ENCODE measurements at places on chromosomes 4 and X.

- no peak for DNase-seq
These were observed 32.2 kb upstream of the PPARGC1A start for GRCh38 chr4:23922013-23922412.

DNA sequence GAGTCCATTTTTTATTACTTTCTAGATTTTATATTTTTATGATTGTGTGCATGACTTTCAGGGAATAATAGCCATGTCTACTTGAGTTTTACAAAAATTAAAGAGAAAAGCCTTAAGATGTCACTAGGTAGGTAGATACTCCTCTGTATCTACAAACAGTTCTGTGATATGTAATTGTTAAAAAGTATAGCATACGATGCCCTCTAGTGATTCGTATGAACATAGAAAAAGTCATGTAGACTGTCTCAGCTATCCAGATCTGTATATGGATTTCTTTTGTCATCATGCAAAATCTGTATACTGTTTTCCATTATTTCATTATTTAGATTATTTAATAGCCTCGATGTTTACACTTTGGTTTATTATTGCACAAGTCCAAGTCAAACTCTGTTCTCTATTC is 856.6 kb downstream of the CENPC start:
- DNase-seq = no peak

GRCh38 chrX:82219129-82219528 is 1017.2 kb downstream of the SH3BGRL start:
- no peak for DNase-seq

- no peak for DNase-seq
These were observed 176.1 kb upstream of the PSAPL1 start for GRCh38 chr4:7610841-7611240.

DNA sequence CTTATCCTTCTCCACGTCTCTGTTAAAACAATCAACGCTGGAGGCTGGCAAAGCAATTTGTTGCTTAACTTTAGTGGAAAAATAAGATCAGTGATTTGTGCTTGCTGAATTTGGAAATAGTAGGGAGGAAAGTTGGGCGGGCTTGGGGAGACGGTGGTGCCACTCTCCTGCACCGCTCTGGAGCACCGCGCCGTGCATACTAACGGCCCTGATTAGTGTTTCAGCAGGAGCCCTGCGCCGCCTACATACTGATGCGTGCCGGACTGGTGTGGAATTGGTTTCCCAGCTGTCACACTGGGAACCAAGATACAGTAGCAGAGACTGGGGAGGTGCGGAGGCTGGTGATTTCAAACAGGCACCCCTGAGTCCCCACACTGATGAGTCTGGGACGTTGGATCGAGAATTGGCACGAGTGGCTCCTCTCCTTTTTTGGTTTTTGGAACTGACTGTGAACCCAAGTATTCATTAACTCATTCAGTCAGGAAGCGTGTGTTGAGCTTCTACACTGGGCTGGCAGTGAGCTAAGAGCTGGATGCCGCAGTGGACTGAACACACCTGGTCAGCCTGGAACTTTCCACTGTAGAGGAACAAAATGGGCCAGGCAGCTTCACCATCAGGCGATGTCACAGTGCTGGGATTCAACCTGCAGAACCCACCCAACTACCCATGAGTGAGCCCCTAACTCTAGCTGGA is 29.0 kb upstream of the PSAPL1 start:
- DNase-seq = no peak

GRCh38 chr4:136934601-136935000 is 597.7 kb downstream of the PCDH18 start:
- no peak for DNase-seq

GRCh38 chr4:59565836-59566235 is 1634.3 kb upstream of the ADGRL3 start:
- no peak for DNase-seq

DNA sequence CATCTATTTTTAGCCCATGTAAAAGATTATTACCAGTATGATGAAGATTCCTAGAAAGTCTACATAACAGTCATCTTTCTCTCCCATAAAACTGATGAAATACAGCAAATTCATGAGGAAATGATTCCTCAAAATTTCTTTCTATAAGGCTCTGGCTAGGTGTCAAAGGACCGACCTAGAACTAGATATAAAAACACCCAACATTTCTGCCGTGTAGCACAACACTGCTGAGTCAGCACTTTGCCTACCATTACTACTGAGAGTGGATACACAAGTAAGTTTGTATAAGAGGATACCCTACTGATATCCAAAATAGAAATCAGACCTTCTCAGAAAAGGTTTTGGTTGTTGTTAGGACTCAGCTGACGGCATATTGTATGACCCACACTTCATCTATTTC is 24.7 kb downstream of the TMEM47 start:
- no peak for DNase-seq

- no peak for DNase-seq
These were observed 219.4 kb upstream of the ZC4H2 start for GRCh38 chrX:65195621-65196020.

- no peak for DNase-seq
These were observed 37.7 kb upstream of the MTNR1A start for GRCh38 chr4:186592966-186593586.

DNA sequence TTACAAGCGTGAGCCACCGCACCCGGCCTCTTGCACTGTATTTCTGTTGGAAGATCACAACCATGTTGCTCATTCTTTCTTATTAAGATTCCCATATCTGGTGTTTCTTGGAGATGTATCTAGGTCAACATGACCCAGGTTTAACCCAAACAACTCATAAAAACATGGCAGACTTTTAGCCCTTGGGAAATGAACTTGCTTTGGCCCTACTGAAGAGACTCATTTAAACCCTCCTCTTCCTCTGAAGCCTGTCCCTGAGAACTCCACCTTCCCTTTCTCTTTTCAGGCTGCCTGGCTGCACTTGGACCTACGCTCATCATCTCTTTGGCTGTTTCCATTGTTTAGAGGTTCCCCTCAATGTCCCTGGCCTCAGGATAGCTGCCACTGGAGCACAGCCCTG is 22.8 kb upstream of the OPN1LW start:
- DNase-seq = no peak

- DNase-seq = no peak
These were observed 86.2 kb upstream of the CAMK2D start for GRCh38 chr4:113847710-113848109.

DNA sequence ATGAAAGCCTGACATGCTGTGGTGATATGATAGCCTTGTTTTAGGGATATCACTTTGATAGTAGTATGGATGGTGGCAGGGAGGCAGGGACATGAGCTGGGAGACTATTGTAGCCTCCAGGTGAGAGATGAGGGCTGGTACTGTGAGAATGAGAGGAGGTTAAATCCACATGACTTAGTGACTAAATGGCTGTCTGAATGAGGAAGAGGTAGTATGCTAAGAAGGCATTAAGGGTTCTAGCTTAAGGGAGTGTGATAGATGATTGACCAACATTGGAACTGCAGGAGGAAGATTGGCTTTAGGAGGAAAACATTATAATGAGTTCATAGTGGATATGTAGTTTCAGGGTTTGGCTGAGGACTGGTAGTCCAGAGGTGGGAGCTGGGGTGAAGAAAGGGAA is 195.0 kb upstream of the ANK2 start:
- no peak for DNase-seq

GRCh38 chr4:13164783-13165331 is 319.3 kb downstream of the RAB28 start:
- no peak for DNase-seq

DNA sequence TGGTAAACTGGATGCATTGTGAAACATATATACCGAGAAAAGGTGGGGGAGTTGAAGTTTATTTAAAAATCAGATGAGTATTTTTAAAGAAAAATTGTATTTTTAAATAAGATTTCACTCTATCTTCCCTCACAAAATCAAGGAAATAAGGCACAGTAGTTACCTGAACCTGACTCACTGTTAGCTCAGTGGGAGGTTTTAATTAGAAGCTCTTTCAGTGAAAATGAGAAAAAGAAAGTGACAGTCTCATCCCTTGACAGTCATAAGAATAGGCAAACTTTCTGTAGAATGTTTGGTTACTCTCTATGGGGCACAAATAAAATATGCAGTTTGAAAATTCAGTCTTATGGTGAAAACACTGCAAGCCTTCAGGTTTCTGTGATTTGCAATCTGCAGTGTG is 49.7 kb downstream of the GRXCR1 start:
- no peak for DNase-seq

GRCh38 chr4:54659313-54659712 is 1.6 kb downstream of the KIT start:
- no peak for DNase-seq

DNA sequence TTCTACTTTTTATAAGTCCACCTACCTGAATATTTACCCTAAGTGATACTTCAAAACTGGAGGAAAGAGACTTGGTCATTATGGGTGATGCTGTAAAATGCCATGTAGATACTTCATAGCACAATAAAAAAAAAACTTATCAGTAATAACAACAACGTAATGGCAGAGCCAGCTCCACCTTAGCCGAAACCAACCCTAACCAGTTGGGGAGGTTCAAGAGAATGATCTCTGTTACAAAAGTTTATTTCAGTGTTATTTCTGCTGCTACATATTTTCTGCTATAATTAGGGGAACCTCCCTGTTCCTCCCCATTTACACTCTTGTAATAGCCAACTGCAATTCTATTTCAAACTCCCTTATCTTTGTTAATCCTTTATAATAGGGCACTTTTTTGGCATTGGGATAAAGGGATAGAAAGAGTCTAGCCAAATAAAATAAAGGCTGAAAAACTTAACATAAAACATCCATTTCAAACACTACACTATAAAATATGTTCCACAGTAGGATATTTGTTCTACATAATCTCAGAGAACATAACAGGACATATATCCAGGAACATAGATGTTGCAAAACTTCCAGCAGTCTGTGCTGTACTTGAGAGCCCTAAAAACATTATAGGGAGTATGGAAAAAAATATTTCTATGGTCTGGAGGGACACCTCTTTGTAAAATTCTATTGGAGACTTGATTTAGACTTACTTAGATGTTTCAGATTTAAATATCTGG is 138.7 kb upstream of the POF1B start:
- DNase-seq = no peak

- DNase-seq = no peak
These were observed 6.2 kb upstream of the AFAP1 start for GRCh38 chr4:7945709-7946380.

- DNase-seq = no peak
These were observed 130.9 kb downstream of the RNF150 start for GRCh38 chr4:141002323-141002805.

DNA sequence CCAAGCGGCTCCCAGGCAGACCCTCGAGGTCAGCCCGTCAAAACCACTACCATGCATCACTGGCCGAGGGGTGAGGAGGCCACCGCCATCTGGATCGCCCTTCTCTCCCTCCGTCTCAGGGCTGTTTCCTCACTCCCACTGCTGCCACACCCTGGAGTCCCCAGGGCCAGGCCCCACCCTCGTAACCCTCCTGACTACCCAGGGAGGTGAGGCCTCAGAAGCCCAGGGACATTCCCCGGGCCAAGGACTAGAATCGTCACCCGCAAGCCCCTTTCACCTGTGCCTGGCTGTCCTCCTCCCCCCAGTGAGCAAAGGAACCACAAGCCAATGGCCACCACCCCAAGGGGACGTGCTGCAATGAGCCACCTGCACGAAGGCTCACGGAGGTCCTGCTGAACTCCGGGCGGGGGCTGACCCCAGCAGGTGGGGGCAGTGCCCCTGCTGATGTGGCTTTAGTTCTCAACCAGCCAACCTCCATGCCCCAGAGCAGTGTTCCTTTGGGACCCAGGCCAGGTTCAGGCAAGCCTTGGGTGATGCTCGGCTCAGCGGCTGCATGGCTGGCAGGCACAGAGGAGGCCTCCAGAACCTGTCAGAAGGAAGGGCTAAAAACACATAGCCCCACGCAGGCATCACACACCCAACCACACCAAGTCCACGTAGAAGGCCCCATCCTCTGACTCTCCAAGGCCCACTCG is 23.8 kb downstream of the PPP2R2C start:
- DNase-seq = no peak

GRCh38 chr4:6869944-6870343 is 39.7 kb upstream of the TBC1D14 start:
- DNase-seq = no peak

DNA sequence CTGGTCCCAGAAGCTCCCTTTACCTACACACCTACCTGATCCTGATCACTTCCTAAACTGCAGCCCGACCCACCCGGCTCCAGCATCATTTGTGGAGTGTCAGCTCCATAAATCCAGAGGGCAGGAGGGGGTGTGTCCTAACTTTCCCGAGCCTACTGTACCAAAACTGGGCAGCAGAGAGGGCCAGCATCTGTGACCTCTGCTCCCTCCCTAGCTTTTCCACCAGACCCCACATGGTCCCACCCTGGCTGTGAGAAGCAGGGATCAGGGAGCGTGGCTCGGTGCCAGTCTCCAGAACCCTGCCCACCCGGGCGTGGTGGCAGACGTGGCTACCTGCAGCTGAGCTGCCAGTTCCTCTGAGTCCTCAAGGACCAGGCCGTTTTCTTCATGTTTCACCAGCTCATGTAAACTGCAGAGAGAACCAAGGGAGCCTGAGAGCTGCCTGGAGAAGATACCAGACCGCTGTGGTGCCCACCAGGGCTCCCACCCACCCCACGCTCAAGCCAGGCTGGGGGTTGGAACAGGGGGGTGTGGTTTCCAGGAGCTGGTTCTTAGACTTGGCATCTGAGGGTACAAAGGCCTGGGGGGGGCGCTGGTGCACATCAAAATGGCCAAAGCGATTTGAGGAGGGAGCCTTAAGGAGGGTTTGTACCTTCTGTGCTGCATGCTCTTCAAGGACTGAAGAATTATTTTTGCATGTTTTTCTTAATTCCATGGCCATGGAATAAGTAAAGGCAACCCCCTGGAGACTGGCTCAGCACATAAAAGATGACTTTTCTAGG is 76.7 kb upstream of the DRD5 start:
- no peak for DNase-seq

DNA sequence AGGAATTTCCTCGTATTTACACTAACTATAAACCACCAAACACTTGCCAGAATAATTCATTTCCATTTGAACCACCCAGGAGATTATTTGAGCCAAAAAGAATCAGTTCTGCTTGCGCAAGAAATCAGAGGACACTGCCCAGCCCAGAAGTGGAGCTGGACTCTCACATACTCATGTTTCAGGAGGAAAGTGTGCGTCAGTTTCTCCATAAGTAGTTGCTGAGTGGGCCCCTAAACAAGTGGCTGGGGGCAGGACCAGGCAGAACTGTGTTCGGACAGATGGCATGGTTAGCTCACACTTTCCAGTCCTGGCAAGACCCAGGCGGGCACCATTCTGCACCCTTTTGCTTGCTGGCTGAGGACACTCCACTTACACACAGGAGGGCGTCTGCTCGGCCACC is 38.8 kb downstream of the BTC start:
- no peak for DNase-seq

GRCh38 chrX:53000447-53001135 is 42.3 kb upstream of the FAM156A start:
- DNase-seq = no peak

DNA sequence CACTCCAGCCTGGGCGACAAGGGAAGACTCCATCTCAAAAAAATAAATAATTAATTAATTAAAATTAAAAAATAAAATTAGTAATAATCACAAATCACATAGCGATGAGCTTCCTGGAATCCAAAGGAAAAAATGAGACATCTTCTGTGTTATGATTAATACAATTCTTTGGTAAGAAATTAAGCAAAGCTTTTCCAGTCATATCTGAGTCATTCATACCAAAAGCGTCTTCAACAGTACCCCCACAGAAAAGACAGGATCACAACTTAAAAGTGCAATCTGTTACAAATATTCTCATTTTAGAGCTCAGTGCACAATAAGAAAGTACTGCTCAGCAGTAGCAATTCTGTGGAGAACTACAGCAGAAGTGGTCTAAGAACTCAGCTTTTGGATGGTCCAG is 168.5 kb upstream of the MXRA5 start:
- no peak for DNase-seq

Measured in activated CD4-positive, alpha-beta T cell treated with anti-CD3 and anti-CD28 coated beads for 1 hour (primary cell).